NCI-H510A (cell line): ENCODE measurements at places on chromosomes 12 and 14.

- DNase-seq: no peak
Observed at GRCh38 chr14:33206981-33207380, 268.3 kb downstream of the NPAS3 start.

GRCh38 chr12:94771741-94772140 lies 121.4 kb upstream of the TMCC3 start:
- no peak for DNase-seq

DNA sequence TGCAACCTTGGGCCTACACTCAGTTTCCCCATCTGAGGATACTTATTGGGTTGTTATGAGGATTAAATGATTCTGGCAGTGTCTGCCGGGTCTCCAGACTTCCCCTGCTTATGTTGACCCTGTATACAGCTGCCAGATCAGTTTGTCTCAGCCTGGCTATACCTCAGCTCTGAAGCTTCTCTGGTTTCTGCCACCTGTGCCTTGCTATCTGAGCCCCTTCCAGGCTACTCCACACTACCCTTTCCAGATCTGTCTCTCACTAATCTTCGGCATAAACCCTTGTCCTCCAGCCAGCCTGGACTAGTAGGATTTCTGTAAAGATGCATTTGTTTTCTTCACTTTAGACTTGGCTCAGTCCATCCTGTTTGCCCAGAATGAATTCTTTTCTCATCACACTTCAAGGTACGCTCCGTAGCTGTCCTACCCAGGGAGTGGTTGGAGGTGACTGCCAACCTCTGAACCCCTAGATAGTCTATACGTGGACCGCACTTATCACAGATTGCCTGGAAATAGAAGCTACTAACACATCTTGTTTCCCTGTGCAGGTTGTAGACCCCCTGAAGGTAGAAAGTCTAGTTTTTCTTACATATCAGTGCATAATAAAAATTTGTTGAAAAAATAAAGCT lies 422.4 kb downstream of the RAD51B start:
- no peak for DNase-seq

DNA sequence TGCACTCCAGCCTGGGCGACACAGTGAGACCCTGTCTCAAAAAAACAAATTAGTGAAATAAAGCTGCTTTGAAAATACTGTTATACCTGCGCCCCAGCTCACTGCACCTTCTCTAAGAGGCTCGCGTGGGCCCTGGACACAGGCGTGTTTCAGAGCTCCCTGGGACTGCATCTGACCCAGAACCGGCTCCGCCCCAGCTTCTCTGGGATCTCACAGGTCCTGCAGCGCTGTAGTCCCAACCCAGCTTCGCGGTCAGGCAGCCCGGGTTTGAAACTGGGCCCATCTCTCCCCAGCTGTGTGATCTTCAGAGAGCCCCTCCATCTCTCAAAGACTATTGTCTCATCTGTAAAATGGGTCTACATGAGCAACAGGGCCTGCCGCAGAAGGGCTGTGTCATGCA lies 7.5 kb downstream of the RIMBP2 start:
- no peak for DNase-seq

GRCh38 chr12:88334271-88334670 lies 192.2 kb downstream of the TMTC3 start:
- peak; percentile 5 for DNase-seq

DNA sequence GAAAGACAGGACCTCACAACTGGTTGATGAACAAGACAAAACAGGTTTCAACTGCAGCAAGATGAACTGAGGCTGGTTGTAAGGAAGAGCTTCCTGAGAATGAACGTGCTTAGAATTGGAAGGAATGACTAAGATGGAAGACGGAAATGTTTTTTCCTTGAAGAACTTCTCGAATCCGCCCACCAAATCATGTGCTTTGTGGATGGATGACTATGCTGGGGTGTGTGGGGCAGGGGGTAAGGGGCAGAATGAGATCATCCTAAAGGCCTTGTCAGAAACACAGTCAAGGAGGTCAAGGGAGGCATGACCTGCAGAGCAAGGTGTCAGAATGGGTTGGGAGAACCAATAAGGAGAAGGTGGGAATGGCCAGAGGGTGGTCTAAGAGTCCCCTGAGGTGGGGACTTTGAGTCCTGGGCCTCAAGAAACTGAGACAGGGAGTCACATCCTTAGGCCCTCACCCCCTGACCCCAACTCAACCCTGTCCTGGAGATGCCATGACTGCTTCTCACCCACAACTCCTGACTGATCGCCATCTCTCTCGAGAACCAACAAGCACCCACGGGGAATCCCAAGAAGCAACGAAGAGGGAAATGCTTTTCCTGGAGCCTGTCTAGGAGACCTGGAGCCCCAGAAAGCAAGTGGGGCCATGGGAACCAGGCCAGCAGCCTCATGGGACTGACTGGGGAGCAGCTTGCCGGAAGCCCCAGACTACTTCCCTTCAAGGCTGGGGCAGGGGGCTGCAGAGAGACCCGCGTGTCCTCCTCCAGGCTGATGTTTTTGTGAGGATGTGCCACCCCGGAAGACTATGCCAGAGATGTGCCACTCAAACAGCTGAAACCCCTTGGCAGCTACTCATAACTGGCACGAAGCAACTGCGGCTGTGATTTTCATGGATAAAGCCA lies 84.0 kb downstream of the ACTN1 start:
- DNase-seq: no peak

- no peak for DNase-seq
Observed at GRCh38 chr12:13404111-13404628, 207.6 kb downstream of the EMP1 start.

GRCh38 chr14:95434121-95434520 lies 82.3 kb downstream of the SYNE3 start:
- DNase-seq: no peak

- DNase-seq: no peak
Observed at GRCh38 chr14:101243587-101244338, 317.5 kb upstream of the DIO3 start.

- DNase-seq: no peak
Observed at GRCh38 chr12:120367924-120368788, 808 bp downstream of the MSI1 start.

DNA sequence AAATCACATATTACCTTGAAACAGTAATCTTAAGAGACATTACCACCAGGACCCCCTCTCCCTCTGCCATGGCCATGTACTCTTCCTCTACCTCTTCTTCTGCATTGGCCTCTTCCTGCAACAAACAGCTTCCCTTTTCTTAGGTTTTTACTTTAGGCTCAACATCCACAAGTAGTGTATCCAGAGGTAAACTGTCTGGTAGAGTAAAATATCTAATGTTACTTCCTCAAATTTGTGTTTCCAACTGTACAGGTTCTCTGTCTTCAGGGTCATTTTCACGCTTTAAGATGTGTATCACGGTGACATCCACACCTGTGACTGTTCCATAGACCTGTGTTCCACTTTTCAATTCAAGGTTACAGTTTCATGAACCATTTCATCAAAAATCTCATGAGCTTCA lies 13.4 kb downstream of the CDK17 start:
- DNase-seq: no peak

- no peak for DNase-seq
Observed at GRCh38 chr12:130965668-130966067, 12.0 kb downstream of the ADGRD1 start.

DNA sequence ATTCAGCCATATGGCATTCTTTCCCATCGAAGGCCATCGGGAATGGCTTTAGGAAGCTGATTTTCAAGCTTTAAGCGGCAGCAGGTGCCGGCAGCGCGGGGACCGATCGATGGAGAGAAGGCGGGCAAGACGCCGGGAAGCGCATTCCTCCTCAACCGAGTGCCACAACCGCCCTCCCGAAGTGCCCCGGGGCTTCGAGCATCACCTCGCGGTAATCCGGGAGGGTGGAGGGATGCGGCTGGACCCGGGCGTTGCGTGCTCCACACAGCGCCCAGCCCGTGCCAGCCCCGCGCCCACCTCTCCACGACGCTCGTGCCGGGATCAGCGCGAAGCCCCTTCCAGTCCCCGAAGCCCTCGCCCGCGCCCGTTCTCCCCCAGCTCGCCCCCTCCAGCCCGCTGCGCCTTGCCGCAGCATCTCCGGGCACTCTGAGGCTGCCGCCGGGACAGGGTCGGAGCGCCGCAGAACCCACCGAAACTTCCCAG lies 3.2 kb downstream of the USP44 start:
- DNase-seq: no peak

- DNase-seq: no peak
Observed at GRCh38 chr14:99735189-99736135, 51.4 kb downstream of the CYP46A1 start.

DNA sequence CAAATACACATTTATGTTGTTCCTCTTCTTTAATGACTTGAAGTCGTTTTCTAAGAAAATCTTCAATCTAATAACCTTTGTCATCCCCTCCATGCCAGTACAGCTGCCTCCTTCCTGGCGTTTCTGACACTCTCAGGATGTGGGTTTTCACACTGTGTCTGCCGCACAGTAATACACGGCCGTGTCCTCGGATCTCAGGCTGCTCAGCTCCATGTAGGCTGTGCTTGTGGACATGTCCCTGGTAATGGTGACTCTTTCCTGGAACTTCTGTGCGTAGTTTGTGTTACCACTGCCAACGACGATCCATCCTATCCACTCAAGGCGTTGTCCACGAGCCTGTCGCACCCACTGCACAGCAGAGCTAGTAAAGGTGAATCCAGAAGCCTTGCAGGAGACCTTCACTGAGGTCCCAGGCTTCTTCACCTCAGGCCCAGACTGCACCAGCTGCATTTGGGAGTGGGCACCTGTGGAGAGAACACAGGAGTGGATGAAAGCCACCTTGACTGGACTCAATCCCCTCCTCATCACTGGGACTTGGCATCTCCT lies 1095.9 kb downstream of the TMEM121 start:
- DNase-seq: no peak

GRCh38 chr12:2683283-2684025 lies 111.3 kb upstream of the FKBP4 start:
- no peak for DNase-seq
